ENCODE measurements at places on chromosomes 2 and 18.

DNA sequence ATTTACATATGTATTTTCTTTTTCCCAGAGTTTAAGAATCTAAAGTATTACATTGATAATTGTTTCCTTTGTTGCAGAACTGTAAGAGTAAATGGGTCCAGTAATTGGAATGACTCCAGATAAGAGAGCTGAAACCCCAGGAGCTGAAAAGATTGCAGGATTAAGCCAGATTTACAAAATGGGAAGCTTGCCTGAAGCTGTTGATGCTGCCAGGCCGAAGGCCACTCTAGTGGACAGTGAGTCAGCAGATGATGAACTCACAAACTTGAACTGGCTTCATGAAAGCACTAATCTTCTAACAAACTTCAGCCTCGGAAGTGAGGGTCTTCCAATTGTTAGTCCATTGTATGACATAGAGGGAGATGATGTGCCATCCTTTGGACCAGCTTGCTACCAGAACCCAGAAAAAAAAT lies 183.8 kb upstream of the STON1 start:
- no peak for DNase-seq

DNA sequence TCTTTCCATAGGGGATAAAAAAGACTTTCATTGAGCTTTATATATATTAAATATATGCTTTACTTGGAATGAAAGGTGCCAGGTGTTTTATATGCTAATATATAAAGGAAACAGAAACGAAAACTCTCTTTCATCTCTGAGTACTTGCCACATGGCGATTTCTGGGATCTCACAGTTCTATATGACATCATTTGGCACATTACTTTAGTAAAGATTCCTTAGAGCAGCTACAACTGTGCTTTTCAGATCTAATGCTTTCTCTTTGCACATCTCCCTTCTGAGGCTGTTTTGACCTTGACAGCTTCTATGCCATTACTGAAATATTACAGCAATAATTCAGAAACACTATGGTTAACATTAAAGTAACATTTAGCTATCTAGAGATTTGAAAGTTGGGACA lies 1082.9 kb upstream of the CDH2 start:
- no peak for DNase-seq

DNA sequence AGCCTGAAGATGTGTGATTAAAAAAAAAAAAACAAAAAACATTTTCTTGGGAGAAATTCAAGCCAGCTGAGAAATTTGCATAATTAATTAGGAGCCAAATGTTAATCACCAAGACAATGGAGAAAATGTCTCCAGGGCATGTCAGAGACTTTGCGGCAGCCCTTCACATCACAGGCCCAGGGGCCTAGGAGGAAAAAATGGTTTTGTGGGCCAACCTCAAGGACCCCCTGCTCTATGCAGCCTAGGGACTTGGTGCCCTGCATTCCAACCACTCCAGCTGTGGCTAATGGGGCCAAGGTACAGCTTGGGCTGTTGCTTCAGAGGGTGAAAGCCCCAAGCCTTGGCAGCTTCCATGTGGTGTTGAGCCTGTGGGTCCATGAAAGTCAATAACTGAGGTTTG lies 241.9 kb upstream of the THUMPD2 start:
- DNase-seq = no peak

GRCh38 chr2:26982102-26982742 lies 11.8 kb downstream of the MAPRE3 start:
- DNase-seq = peak; percentile 93

All from NCI-H748 treated with DMSO at 0.1 percent for 48 hours (cell line).